Psoas muscle (tissue), 8 donors: ENCODE measurements at places on chromosomes 4 and X. TPM values are rescaled to one million over a fixed set of nuclear protein-coding genes. Genes with fewer than 3 reads are reported as not detected.

Gene POLN
- 0.80 TPM for polyA plus RNA-seq

Gene SPANXN3
- polyA plus RNA-seq, result 0.13 TPM

Gene CT83
- not detected for polyA plus RNA-seq

Gene FMR1NB
- polyA plus RNA-seq, result not detected

Gene ZFYVE28
- polyA plus RNA-seq, result 2.9 TPM

Gene PNMA6A
- 0.31 TPM for polyA plus RNA-seq

Gene CLGN
- polyA plus RNA-seq, result 0.40 TPM

Gene TMPRSS11F
- not detected for polyA plus RNA-seq

Gene PLXNA3
- 1.7 TPM for polyA plus RNA-seq

Gene TMPRSS11A
- not detected for polyA plus RNA-seq

Gene ZFP92
- 0.16 TPM for polyA plus RNA-seq

Gene HSFX2
- polyA plus RNA-seq, result 0.14 TPM

Gene TRIM2
- polyA plus RNA-seq, result 2.1 TPM

Gene ODAM
- not detected for polyA plus RNA-seq

Gene HSFX1
- 0.69 TPM for polyA plus RNA-seq

Gene NIPAL1
- 1.3 TPM for polyA plus RNA-seq

Gene TIGD4
- 0.12 TPM for polyA plus RNA-seq

Gene ZDHHC15
- 0.16 TPM for polyA plus RNA-seq

Gene AKAP17A
- polyA plus RNA-seq, result 13.2 TPM

Gene GPRASP3
- 0.86 TPM for polyA plus RNA-seq

Gene SPANXN2
- not detected for polyA plus RNA-seq

Gene S100P
- 0.36 TPM for polyA plus RNA-seq

Gene KLKB1
- 0.44 TPM for polyA plus RNA-seq

Gene CENPE
- polyA plus RNA-seq, result 0.25 TPM

Gene TKTL1
- 0.24 TPM for polyA plus RNA-seq

Gene WDR1
- polyA plus RNA-seq, result 55.6 TPM

Gene ATP6AP2
- polyA plus RNA-seq, result 27.5 TPM

Gene EPGN
- not detected for polyA plus RNA-seq

Gene SORBS2
- polyA plus RNA-seq, result 2.5 TPM
